ENCODE measurements at places on chromosomes 12 and 14. TPM values are rescaled to one million over a fixed set of nuclear protein-coding genes. Genes with fewer than 3 reads are reported as not detected.

The TCL1A gene
- 0.14 TPM for total RNA-seq

The TSHR gene
- total RNA-seq: not detected

The AVPR1A gene
- total RNA-seq: 0.98 TPM

The NDRG2 gene
- 237 TPM for total RNA-seq

The HOXC11 gene
- not detected for total RNA-seq

The PIWIL1 gene
- 0.12 TPM for total RNA-seq

The AQP6 gene
- 0.32 TPM for total RNA-seq

The ETV6 gene
- 54.5 TPM for total RNA-seq

The HVCN1 gene
- 7.1 TPM for total RNA-seq

The RNFT2 gene
- 5.6 TPM for total RNA-seq

The TEX22 gene
- 2.6 TPM for total RNA-seq

DNA sequence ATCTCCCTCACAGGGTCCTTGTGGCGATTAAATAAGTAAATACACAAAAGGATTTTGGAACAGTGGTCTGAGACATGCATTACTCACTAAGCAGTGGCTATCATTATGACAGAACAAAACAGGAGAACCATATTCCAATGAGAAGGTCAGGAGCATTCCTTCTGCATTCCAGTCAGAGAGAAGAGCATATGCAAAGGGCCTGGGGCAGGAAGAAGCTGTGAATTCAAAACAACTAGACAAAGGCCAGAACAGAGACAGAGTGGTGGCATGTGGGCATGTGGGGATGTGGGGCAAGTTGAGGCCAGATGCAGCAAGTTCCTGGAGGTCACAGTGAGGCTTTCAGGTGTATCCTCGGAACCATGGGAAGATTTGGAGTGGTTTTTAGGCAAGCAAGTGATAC is 70.1 kb upstream of the VRK1 start:
- DNase-seq: no peak

DNA sequence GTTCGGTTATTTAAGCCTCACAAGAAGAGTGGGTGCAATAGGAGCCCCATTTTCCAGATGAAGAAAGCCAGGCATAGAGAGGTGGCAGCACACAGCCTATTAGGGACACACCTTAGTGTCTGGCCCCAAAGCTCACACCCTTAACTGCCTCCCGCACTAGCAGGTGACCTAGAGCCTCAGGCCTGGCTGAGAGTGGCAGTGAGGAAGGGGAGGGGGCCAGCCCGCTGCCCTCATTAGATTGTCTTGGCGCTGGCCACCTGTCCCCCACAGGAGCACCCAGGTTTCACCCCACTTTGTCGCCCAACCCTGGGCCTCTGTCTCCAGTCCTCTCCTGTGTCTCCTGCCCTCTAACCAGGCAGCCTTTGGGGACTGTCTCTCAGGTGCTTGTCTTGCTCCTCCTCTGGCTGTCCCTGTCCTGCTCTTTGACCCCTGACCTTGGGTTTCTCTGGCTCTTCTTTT is 18.5 kb upstream of the PGF start:
- no peak for DNase-seq

DNA sequence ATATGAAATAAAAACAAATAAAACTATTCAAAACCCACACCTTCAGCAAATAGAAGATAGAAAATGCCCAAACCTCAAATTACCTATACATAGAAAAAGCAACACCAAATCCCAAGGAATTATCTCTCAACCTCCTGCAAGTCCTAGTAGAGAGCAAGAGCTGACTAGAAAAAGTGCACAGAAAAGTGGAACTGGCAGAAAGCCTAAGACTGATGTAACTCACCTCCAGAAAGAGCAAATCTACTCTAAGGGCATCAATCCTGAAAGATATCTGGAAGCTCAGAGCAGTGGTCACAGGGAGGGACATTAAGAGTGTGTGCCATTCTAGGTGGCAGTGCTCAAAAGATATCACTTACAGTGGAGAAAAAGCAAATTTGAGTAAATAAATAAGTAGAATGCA is 62.1 kb upstream of the PLEKHG7 start:
- DNase-seq: no peak

DNA sequence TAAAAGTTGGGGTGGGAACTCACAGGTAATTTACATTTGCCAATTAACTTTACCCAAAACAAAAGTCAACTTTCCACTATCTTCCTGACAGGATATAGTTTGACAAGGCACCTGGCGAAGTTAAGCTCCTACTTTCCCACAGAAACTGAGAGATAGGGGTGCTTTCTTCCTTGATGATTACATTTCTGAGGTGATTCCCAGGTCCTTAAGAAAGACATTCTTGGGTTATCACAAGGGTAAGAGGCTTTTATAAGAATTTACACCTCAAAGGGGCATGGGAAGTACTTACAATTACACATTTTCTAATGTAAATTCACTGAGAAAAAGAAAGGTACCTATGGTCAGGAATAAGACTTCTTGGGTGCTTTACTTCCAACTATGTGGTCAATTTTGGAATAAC is 660.9 kb upstream of the MGAT4C start:
- no peak for DNase-seq

- DNase-seq: no peak
Measured at GRCh38 chr14:88879022-88879421, 54.6 kb downstream of the TTC8 start.

GRCh38 chr12:67245571-67245970 is 23.6 kb upstream of the CAND1 start:
- no peak for DNase-seq

DNA sequence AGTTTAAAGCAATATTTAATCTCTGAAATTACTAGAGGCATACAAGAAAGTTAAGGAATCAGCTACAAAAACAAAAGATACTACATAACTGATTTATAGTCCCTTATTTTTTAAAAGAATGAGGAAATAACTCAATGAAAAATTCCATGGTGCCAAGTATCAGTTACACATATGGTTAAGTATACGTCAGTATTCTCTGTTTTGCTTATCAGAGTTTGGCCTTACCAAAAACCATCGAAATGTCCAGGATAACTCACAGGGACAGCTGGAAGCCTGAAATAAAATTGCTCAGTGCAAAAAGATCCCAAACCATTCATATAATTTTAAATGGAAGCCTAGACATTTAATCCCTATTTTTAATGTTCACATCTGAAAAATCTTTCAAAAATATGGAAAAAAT is 3.6 kb downstream of the CFL2 start:
- DNase-seq: no peak

- DNase-seq: no peak
Measured at GRCh38 chr12:34292736-34293625, 270.7 kb downstream of the ALG10 start.

DNA sequence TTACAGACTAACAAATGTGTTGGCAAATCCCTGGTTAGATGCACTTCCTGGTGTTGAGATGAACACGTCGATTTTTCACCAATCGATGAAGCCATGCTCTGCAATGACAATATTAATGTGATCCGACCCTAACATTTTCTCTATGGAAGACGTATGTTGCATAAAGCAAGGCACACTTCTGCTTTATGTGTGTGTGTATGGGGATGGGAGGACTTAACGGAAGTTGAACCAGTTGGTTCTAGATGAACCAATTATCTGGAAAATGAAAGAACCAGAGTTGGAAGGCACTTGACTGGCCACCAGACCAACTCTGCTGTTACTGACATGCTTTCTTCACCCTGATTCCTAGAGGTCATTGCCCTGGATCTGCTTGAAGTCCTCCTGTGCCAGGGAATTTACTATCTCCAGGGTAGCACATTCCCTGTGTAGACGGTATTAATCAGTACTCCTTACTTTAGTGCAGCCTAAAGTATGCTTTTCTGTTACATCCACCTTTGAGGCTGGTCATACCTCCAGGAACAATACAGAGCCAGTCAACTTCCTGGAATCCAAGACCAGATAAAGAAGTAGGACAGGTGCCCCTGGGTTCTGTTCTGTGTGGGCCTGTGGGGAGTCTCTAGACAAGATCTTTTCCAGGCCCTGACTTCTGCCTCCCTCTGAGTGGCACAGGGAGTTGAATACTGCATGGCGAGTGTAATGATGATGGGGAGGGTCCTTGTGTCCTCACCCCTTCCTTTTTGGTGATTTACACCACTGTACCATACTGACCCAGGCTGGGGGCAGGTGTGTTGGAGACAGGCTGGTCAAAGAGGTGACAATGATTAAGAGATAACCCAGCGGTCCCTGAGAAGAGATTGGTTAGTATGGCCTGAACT is 4.1 kb downstream of the SDR39U1 start:
- no peak for DNase-seq

GRCh38 chr14:91335191-91336092 is 82.2 kb downstream of the CCDC88C start:
- no peak for DNase-seq

DNA sequence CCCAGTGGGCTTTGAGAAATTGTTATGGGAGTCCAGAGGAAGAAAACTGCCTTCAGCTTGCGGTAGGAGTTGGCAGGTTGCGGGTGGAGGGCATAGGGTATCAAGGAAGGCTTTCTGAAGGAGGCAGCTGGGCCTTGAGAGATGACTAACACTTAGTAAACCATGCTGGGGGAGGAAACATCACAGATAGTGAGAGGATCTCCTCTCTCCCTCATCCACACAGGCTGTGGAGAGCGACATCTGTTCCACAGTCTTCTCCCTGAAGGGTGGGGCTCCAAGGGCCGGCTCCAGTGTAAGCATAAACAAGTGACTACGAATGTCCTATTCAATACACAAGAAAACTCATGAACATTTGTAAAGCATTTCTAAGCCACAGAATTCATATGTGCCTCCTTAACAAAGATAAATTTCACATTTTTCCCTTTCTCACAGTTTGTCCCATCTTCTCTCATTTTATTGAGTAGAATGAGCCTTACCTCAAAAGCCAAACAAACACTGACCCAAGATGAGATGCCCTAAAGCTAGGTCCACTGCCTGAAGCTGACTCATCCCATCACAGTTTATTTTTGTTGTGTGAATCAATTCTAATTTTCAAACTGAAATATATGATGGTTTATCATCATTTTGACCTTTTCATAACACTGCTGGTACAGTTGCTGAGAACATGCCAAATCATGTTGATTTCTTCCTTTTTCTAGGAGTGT is 227.9 kb downstream of the SLC25A21 start:
- no peak for DNase-seq

DNA sequence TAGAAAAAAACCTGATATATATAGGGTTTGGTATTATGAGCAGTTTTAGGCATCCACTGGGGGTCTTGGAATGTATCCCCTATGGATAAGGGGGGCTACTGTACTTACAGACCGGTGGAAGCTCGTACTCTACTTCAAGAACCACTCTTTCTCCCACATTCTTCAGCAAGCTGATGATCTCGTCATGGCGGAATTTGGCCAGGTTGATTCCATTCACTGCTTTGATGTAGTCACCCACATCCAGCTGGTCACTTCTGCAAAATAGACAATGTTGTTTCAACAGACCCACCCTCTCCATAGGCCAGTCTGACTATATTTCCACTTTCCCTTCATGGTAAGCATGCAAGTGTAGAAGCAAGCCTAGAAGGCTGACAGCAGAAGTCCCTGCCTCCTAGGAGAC is 139.9 kb downstream of the GRIP1 start:
- no peak for DNase-seq

- no peak for DNase-seq
Measured at GRCh38 chr14:102579696-102580549, 12.5 kb upstream of the RCOR1 start.

DNA sequence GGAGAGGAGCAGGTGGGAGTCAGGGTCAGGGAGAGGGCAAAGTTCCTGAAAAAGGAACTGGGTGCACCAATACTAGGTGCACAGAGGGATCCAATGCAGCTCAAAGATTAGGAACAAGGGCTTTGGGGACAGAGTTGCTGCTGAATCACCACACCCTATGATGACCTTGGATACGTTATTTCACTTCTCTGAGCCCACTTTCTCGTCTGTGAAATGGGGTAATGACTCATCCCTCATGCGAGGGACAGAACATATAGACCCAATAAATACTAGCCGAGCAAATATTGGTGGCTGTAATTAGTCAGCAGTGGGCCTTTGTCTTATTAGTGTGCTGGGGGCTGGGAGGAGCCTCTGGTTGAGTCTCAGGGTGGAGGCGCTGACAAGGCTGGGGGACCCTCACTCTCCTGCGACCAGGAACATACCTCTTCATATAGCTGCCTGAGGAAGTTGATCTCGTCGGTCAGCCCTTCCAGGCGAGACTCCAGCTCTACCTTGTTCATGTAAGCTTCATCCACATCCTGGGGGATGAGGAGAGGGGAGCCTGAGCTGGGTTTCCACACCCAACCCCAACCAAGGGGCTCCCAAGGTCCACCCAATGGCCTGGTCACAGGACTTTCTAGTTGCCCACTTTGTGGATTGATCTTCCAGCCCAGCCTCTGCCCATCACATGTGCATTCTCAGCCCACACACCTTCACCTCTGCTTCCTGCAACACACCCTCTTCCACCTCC is 4.5 kb downstream of the KRT8 start:
- no peak for DNase-seq

- DNase-seq: no peak
Measured at GRCh38 chr12:22574921-22575320, 30.6 kb upstream of the C2CD5 start.

DNA sequence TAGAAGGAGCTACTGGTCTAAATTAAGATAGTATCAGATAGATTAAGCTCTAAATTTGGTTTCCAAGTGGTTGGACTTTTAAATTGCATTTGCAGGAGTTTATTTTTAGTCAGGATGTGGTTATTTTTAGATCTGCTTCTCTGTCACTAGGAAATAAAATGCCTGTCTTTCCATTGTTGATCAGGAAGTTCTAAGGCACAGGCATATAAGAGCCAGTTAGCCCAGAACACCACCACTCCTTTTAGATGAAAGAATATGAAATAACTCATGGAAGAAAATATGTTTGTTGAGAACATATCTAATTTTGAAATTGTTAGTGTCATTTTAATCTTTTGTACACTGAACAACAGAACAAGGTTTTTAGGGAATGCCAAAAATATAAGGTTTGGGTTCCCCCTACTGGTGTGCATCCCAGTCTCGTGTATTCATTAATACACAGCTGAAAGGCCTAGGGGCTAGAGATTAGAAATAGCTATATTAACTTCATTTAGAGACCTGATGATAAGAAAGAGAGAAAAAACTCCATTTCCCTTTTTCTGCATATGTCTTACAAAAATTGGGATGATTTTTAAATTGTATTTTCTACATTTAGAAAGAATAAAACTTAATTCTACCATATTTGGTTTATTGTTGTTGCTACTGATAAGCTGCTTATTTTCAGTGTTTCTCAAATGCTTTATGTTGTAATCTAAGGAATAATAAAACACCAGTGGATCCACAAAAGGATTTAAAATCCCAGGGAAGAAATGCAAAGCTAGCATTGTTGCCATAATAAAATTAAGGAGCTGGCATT is 67.2 kb downstream of the RIC8B start:
- peak; percentile 35 for DNase-seq

GRCh38 chr12:128864516-128865186 is 11.4 kb downstream of the GLT1D1 start:
- no peak for DNase-seq

GRCh38 chr12:111826992-111827391 is 15.0 kb upstream of the MAPKAPK5 start:
- no peak for DNase-seq

DNA sequence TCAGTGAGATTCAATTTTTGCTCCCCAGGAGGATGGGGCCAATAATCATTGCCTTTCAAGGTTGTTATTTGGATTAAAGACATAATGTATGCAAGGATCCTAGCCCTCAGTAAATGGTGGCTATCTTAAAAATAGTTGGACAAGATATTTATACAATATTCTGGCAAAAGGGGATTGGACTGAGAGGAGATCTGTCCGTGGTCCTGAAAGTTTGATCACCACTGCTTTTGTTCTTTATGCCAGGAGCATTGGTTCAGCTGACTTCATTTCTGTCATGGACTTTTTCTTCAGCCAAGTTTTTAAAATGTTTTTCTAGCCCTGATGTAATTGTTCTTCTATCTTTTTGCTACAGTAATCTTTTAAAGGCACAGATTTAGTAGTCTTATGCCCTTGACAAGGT is 70.2 kb upstream of the TCL1A start:
- DNase-seq: peak; percentile 13

- no peak for DNase-seq
Measured at GRCh38 chr12:111249018-111249370, 119.9 kb downstream of the PHETA1 start.
